ENCODE measurements at places on chromosomes 5 and 9.
A peak's percentile ranks its signal among the peaks of the same experiment; 100 is the strongest.

GRCh38 chr9:27977931-27978330 is 404.6 kb upstream of the C9orf72 start:
- peak; percentile 49 for DNase-seq

- DNase-seq, result no peak
Measured at GRCh38 chr5:9599391-9599790, 30.8 kb downstream of the TAS2R1 start.

GRCh38 chr5:167720259-167720658 is 571.2 kb upstream of the WWC1 start:
- DNase-seq, result peak; percentile 24

DNA sequence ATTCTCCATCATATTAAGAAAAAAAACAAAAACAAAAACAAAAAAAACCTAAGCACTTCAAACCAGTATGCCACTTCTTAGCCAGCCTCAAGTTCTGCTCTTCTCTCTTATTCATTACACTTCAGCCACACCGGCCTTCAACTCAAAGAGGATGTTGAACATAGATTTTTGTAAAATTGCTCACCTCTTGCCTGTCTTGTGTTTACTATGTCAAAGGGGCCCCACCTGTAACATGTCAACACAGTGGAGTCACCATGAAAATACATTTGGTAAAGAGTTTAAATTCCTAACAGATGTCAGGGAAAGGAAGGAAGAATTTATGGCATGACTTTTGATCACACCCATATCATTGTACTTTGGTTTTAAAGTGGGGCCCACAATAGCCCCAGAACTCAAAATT is 121.1 kb upstream of the GHR start:
- DNase-seq, result peak; percentile 41

DNA sequence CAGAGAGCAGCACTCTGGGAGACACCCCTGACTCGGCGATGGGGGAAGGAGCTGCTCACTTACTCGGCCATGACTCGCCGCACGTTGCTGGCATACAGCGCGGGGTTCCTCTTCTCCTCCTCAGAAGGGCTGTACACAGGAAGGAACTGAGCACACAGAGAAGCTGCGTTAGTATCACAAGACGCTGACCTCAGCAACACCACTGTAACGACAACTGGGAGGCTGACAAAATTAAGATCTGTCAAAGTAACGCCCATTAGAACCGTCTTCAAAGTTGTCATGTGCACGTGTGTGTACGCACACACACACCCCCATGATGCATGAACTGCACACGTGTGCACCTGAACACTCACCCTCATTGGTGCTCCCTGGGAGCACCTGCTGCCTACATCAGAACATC is 32.1 kb upstream of the SLC6A3 start:
- DNase-seq, result no peak
